H9 (cell line): ENCODE measurements at places on chromosomes 4 and X. TPM values are rescaled to one million over a fixed set of nuclear protein-coding genes. Genes with fewer than 3 reads are reported as not detected.

Gene CXCL9
- total RNA-seq = not detected in 2 replicates

Gene DGAT2L6
- not detected in 2 replicates for total RNA-seq

DNA sequence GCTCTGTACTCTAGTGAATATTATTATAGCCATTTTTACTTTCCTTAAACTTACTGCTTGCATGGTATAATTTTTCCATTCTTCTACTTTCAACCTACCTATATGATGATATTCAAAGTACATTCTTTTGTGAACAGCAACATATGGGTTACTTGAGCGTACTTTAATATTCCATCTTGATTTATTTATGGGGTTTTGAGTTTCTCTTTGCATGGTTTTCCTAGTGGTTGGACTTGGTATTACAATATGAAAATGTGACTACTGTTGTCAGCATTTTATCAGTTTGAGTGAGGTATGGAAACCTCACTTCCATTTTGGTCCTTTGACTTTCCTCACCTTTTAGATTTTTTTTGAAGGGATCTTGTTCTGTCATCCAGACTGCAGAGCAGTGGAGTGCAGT, 35.9 kb downstream of the ADGRG4 start:
- no peak for DNase-seq

DNA sequence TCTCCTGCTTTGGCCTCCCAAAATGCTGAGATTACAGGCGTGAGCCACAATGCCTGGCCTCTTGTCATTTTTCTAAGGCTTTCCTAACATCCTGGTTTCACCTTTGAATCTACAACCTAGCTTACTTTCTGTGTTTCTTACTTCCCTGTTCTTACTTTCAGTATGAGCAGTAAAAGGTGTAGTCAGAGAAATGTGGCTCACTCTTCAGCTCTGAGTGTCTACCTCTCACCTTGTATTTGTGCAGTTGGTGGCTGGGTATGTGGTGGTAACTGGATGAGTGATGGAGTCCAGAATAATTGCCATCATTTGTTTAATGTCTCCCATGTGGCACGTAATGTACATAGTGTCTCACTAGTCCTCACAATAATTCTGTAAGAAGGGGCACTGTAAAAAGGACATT, 19.1 kb upstream of the CXCL11 start:
- no peak for DNase-seq

Gene OPRPN
- total RNA-seq = not detected in 2 replicates

- DNase-seq = no peak
These were observed 46.2 kb downstream of the NEK1 start for GRCh38 chr4:169566021-169566818.

DNA sequence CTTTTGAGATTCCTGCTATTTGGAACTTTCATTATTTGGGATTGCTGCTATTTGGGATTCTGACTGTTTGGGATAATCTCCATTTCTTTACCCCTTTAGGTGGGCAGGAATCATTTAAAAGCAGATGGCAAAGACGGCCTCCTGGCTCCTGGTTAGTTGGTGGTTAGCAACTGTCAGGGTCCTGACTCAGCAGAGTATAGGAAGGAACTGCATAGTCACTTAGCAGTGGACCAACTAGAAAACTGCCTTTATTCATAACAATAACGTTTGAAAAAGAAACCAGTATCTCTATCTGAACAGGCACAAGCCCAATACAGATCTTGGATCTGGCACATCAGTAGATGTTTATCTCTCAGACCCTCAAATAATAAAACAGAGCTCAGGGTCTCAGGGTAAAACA, 469.7 kb upstream of the FGF16 start:
- no peak for DNase-seq
